Stimulated activated CD4-positive, alpha-beta T cell treated with anti-CD3 and anti-CD28 coated beads, Interleukin-2, amount 100 ng/mL, for 48 hours (primary cell): ENCODE measurements at places on chromosomes 4 and X.

- no peak for DNase-seq
Measured at GRCh38 chr4:158962393-158962792, 140.5 kb upstream of the RAPGEF2 start.

DNA sequence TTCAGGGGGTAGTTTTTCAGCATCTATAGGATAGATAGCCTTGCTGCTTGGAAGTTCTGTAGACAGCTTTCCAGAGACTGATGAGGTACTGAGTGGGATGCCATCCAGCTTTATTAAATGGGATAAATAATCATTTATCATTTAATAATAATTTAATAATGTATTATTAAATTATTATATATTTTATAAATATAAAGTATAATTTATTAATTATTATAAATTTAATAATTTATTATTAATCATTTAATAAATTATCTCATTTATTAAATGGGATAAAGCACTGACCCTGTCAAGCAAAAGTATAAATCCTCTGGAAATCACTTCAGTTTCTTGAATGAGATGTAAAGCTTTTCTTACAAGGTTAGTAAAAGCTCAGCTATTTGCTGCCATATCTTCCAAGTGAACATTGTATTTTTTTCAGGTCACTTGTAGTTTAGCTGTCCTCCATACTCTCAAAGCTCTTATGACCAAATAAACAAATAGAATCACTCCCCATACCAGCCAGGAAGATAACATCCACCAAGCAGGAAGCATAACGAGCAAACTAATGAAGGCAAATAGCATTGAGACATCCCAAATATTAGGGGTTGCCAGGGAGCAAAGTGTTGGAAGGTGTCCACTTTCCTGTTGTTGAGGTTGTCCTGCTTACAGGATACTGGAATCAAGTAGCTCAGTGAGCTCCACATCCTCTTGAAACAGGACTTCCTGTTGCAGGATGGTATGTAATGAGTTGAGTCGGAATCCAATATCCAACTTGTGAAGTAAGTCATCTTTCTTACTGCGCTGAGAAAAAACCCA, 88.9 kb downstream of the ZNF674 start:
- no peak for DNase-seq

DNA sequence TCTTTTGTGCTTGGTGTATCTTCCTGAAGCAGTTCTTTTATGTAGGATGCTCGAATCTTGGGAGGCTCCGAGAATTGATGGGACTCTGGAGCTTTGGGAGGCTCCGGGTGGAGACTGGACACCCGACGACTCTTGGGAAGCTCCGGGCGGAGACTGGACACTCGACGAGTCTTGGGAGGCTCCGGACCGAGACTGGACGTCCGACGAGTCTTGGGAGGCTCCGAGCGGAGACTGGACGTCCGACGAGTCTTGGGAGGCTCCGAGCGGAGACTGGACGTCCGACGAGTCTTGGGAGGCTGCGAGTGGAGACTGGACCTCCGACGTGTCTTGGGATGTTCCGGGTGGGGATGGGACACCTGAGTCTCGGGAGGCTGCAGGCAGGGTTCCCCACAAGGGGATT, 1.6 kb downstream of the FAM47A start:
- DNase-seq: no peak

GRCh38 chr4:24656906-24657305, 72.6 kb upstream of the DHX15 start:
- no peak for DNase-seq

GRCh38 chrX:39828971-39829370, 268.8 kb downstream of the BCOR start:
- no peak for DNase-seq

DNA sequence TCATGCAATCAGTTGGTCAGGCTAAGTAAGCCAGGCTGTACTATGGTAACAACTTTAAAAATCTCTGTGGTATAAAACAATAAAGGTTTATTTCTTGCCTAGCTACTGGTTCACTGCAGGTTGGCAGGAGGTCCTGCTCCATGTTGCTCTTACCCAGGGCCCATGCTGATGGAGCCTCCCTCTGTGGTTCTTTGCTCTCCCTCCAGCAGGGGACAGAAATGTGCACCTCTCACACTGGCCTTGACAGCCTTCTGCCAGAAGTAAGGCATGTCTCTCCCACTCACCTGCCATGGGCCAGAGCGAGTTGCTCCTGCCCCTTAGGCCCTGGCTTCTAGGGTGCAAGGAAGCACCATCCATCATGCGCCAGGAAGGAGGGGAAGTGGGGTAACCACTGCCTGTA, 31.1 kb downstream of the CLDN22 start:
- no peak for DNase-seq

DNA sequence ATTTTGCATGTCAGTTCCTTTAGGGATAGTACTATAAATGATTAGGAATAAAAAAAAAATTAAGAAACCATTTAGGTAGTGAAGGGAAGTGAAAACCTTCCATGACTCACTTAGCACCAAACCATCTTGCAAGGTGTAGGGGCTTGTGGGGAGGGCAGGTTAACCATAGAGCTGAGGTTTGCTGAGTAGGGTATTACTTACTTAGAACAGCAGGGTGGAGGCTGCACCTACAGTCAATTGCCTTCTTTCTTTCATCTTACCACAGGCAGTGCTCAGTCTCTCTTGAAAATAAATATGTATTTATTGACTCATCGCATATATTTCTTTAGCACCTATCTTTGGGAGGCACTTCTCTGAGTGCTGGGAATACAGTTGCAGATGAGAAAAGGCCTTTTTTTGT, 104.9 kb upstream of the GIMD1 start:
- DNase-seq: no peak
